T-helper 1 cell (primary cell): ENCODE measurements at places on chromosomes 7 and 10.

DNA sequence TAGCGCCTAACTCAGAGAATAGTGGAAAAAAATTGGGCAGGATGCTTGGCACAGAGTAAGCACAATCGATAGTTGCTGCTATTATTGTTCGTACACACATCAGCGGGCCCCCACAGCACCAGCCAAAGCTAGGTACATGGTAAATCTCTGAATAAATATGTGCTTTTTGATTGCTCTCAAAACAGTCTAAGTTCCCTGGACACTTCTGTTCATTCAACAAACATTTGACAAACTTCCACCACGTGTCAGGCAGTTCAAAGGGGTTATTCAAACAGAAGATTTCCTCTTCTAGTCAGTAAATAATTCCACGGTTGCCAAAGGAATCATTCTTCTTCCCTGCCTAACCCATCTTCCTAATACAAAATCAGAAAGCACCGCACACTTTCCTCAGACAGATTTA, 150.8 kb downstream of the DGKI start:
- no peak for DNase-seq

DNA sequence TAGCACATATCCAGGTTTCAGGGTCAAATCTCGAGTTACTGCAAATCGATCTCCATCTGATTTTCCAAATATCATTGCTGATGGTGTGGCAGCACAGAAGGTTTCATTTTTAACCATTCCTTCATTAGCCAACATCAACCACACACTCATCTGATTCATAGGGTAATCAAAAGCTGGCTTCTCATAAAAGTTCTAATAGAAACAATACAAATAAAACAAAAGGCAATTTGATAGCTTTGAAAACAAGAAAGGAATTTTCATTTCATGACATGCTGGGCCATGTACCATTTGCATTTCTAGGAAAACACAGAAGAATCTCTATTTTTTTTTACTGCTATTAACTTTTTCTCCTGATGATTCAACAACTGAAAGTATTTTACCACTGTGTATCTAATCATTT, 147.7 kb upstream of the SLC26A5 start:
- DNase-seq, result no peak

DNA sequence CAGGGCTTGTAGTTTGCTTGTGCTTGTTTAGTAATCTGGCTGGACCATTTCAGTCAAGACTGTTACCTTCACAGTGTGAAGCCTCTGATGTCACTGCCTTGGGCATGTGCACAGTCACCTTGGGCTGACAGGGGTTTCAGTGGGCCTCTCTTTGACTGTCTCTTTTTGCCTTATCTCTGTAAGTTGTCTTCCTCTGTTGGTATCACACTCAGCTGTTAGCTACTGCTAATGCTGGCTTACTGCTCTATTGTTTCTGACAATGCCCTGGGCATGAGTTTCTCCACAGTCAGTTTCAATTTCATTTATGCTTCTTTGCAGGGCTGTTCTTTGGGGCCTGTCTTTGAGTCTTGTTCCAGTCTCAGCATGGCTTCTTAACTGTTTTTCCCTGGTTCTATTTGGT, 201.9 kb upstream of the SHH start:
- no peak for DNase-seq

GRCh38 chr7:77308792-77309191, 107.4 kb downstream of the GSAP start:
- DNase-seq, result no peak

GRCh38 chr7:137474540-137475026, 131.1 kb upstream of the PTN start:
- DNase-seq, result no peak

GRCh38 chr10:79219322-79219957, 127.8 kb upstream of the PPIF start:
- no peak for DNase-seq

GRCh38 chr7:29953726-29954347, 35.8 kb downstream of the SCRN1 start:
- no peak for DNase-seq

DNA sequence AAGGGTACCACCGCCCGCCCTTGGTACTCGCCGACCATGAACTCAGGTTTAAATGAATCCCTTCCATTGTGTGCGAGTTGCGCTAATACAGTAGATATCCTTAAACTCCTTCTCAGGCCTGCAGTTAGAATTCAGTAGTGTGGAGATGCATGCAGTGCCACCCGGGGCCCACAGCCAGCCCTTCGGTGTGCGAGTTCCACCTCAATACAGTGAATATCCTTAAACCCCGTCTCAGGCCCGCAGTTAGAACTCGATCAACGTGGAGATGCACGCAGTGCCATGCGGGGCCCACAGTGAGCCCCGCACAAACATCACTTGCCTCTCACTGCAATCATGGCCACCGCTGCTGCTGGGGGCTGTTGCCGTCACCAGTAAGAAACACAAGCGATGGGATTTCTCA, 261.9 kb downstream of the MAD1L1 start:
- no peak for DNase-seq

GRCh38 chr7:123716877-123717276, 31.9 kb downstream of the WASL start:
- DNase-seq, result no peak

GRCh38 chr7:40753455-40753854, 618.6 kb downstream of the SUGCT start:
- DNase-seq, result no peak

GRCh38 chr10:124864421-124865193, 63.0 kb downstream of the ABRAXAS2 start:
- no peak for DNase-seq

- no peak for DNase-seq
Observed at GRCh38 chr10:14384915-14385314, 54.2 kb upstream of the FRMD4A start.

- no peak for DNase-seq
Observed at GRCh38 chr7:47952224-47952623, 4.0 kb upstream of the PKD1L1 start.

DNA sequence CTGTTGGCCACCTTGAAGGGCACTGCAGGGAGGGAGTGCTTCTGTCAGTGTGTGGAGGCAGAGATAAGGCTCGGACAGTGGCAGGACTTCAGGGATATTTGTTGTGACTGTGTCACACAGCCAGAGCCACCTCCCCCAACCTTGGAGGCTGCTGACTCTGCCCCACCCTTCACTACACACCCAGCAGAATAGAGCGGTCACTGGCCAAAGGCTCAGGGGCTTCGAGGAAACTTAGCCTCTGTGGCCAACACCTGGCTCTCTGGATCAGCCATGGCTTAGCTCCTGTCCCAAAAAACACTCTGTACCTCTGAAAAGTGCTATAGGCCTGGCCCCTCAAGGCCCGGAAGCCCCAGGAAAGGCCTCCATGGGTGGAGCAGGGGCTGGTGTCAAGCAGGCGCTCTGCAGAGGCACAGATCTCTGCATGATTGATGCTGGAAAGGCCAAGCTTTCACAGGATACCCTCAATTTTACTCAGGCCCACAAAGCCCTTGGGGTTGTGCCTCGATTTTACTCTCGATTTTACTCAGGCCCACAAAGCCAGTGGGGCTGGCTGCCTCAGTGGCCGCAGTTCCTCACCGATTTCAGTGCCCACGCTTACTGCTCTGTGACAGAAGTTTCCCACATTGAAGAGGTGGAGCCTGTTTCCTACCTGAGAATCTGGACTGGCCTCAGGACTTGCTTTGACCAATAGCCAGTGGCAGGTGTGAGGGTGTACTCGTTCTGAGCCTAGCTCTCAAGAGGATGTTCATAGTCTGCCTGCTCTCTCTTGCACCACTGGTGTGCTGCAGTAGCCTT, 113.2 kb upstream of the GPR26 start:
- DNase-seq, result no peak

GRCh38 chr7:149727899-149728476, 45.4 kb downstream of the ZNF467 start:
- DNase-seq, result no peak

GRCh38 chr10:71623098-71623985, 96.2 kb downstream of the C10orf105 start:
- DNase-seq, result no peak

DNA sequence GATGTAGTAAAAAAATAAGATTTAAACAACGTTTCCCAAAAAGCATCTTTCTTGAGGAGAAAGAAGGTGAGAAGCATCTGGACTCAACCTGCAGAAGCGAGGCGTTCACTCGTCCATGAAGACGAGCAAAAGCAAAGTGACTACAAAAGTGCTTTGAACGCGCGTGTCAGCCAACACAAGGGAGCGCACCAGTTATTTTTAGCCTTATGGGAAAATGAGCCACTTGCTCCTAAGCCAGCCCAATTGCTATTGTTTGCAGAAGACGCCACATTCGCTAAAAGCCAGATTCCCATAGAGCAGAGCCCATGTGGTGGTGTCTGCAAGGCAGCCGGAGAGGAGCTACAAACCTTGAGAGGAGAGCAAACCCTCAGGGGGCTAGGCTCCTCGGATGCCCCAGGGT, 122.5 kb downstream of the FAM53B start:
- DNase-seq, result no peak

GRCh38 chr10:64658528-64658927, 1137.3 kb downstream of the REEP3 start:
- DNase-seq, result no peak

- DNase-seq, result no peak
Observed at GRCh38 chr7:105721571-105722104, 140.3 kb upstream of the EFCAB10 start.

GRCh38 chr10:112979927-112980326, 29.9 kb downstream of the TCF7L2 start:
- no peak for DNase-seq

DNA sequence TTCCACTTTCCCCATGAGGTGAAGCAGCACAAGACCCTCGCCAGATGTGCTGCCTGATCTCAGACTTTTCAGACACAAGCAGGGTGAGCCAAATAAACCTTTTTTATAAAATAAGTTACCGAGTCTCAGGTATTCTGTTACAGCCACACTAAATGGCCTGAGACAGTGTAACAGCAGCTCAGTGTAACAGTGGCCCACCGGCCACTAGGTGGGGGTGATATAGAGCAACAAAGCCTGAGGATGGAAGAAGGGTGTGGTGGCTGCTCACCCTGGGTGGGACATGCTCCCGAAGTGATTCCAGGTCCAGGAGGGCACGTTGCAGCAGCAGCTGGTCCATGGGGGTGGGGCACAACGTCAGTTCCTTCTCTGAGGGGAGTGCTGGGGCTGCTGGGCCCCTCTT, 44.6 kb downstream of the BMS1 start:
- no peak for DNase-seq

DNA sequence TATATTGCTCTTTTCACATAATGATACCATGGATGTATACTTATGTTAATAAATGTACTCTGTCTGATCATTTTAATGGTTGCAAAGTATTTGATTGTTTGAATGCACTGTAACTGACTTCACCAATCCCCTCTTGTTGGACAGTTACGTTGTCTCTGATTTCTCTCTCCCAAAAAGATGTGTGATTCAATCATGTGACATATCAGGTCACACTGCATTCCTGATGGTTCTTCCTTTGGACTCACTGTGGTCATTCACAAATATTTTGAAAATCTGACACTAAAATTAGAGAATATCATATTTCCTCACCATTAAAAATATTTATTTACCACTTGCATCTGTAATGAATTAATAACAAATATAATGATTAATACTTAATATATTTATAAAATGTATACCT, 22.2 kb downstream of the SLC16A12 start:
- no peak for DNase-seq

DNA sequence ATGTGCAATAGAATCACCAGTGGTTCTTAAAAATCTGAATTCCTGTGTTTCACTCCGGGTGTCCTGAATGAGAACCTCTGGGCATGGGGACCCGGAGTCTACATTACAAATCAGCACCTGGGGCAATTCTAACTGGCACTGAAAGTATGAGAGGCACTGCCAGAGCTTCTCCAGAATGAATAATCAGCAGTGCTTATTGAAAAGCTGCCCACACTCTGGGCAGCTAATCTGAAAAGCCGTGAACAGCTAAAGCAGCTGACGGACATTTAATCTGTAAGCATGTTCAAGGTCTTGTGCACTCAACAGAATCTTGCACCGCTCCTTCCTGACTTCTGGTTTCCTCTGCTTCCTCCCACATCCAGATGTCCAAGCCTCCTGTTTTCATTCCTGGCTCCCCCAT, 113.3 kb upstream of the KIF5B start:
- DNase-seq, result no peak

DNA sequence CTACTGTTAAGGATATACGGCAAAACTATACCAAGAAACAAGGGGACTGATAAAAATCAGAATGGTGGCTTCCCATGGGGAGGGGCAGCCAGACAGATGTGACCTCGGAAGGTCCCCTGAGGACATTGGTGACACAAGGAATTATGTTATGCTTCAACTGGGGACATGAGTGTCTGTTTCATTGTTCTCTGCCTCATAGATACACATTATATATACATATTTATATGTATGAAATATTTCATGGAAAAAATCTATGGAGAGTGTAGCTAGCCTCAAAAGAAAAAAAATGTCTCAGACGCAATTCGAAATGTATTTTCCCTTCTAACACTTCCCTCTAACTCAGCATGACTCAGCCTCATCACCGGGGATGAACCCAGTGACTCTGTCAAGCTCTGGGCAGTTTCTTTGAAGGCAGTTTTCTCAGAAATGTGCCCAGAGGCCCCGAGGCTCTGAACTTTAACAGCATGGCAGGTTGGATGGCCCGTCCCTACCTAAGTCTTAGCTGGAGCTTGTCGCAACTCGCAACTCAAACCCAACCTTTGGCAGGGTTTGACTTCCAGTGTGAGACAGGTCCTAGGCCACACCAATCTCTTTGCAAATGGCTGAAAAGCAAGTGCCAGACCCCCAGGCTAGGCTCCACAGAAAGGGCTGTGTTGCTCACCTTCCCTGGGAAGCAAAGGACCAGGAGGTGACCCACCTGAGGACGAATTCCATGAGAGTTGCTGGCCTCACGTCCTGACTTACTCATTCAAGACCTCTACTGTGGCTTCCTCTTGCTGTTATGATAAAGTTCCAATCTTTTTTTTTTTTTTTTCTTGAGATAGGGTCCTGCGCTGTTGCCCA, 86.9 kb downstream of the CARD11 start:
- DNase-seq, result no peak

- no peak for DNase-seq
Observed at GRCh38 chr10:1520909-1521565, 216.3 kb downstream of the ADARB2 start.

- no peak for DNase-seq
Observed at GRCh38 chr7:130593033-130593432, 75.5 kb downstream of the COPG2 start.

GRCh38 chr10:94029955-94030354, 36.2 kb downstream of the PLCE1 start:
- DNase-seq, result no peak

DNA sequence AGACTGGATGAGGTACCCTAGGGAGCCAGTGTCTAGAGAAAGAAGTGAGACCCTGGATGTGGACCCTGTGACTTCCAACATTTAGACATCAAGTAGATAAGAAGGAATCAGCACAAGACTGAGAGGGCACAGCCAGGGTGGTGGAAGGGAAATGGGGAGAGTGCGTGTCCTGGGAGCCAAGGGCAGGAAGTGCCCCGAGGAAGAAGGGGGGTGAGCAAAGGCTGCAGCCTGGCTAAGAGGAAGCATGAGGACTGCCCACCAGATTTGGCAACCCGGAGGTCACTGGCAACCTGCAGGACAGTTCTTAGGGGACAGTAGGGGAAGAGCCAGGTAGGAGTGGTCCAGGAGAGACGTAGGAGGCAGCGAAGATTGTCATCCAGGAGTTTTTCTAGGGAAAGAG, 14.8 kb downstream of the COL13A1 start:
- DNase-seq, result no peak

- DNase-seq, result no peak
Observed at GRCh38 chr7:14858410-14858809, 44.1 kb downstream of the DGKB start.

GRCh38 chr10:114538181-114538906, 119.7 kb downstream of the ABLIM1 start:
- DNase-seq, result peak; percentile 45
